Skin of body (tissue), 3 donors: ENCODE measurements at places on chromosomes 1 and 21. TPM values are rescaled to one million over a fixed set of nuclear protein-coding genes. Genes with fewer than 3 reads are reported as not detected.

The ISG20L2 gene
- 6.6 TPM for total RNA-seq

The EFCAB14 gene
- 62.9 TPM for total RNA-seq

The AHDC1 gene
- 19.4 TPM for total RNA-seq

The S100A8 gene
- total RNA-seq: 337 TPM

The ETV3L gene
- total RNA-seq: not detected
